Glutamatergic neuron (in vitro differentiated cells): ENCODE measurements at places on chromosomes 2 and 18. TPM values are rescaled to one million over a fixed set of nuclear protein-coding genes. Genes with fewer than 3 reads are reported as not detected.

- peaks cover 47% of the 10 kb centered on the region for H3K27me3 ChIP-seq
- no peak overlapping the region for H3K27ac ChIP-seq
- peaks cover 4% of the 10 kb centered on the region for H3K36me3 ChIP-seq
- peak overlapping the region; percentile 75 for H3K4me3 ChIP-seq
- peaks cover 3% of the 10 kb centered on the region for H3K4me1 ChIP-seq
Measured at GRCh38 chr2:45008296-45009129, 739 bp downstream of the SIX2 start.

The PROKR1 gene
- total RNA-seq: 0.83 TPM

GRCh38 chr2:178401994-178402437 lies 49.0 kb downstream of the PRKRA start:
- no peak overlapping the region for H3K27ac ChIP-seq
- DNase-seq: no peak
- H3K36me3 ChIP-seq: no peaks in the 10 kb centered on the region
- peaks cover 8% of the 10 kb centered on the region for H3K27me3 ChIP-seq

The UGT1A6 gene
- not detected for total RNA-seq
